ENCODE measurements at places on chromosomes 4 and X.

DNA sequence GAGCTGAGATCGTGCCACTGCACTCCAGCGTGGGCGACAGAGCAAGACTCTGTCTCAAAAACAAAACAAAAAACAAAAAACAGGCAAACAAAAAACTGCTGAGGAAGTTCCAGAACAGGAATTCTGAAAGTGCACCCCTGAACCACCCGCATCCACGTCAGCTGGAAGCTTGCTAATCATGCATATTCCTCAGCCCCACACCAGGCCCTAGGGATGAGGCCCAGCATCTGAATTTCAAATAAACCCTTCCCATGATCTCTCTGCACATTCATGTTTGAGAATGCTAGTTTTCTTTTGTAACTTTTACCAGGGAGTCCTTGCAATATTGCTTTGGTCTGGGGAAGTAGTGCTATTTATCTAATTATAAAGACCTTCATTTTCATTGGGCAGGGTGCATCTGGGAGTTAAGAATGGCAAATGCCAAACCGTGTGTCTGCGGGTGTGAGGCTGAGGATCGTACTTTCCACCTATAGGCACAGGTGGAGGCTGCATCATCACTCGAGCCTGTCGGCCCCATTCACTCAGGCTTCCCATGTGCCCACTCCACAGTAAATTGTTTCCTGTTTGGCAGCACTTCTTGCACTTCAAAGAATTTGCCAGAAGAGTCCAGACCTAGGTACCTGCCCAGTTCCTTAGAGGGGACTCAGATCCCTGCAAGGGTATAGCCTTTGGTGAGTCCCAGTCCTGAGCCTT is 23.6 kb downstream of the CCKAR start:
- no peak for DNase-seq

- DNase-seq = no peak
Observed at GRCh38 chr4:13527192-13527980, 16.9 kb downstream of the NKX3-2 start.

- DNase-seq = no peak
Observed at GRCh38 chr4:48375651-48376304, 34.4 kb downstream of the SLAIN2 start.

GRCh38 chr4:153560908-153561307 is 94.7 kb downstream of the TMEM131L start:
- no peak for DNase-seq

DNA sequence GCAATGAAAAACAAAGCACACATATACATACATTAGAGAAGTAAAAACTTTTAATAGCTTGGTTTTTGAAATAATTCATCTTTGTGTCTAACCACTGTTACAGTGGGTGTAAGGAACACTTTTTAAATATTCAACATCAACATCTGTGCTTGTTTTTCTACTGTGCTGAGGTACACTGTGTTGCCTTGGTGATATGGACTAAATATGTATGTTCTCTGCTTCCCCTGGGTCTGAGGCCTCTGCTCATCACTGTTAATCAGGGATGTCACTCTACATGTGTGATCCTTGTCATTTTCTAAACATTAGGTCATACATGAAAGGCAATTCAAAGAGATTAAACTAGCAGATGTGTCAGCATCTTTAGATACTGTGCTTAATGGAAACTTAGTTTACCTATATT is 10.9 kb downstream of the MCTS1 start:
- no peak for DNase-seq

DNA sequence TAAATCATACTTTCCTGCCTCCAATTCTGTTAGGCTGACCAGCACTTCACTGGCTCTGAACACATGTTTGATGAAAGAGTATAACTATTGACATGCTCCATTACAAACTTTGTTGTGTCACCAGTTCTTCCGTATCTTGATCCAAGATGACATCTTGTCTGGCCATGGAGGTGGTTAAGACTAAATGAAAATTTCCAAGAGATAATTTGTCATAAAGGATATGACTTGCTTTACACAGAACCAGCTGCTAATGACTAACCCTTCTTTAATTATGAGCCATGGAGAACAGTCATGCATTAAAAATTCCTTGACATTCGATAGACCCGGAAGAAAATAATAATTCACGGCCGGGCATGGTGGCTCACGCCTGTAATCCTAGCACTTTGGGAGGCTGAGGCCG is 17.7 kb upstream of the N4BP2 start:
- no peak for DNase-seq

GRCh38 chrX:140510306-140510676 is 5.4 kb upstream of the SOX3 start:
- DNase-seq = no peak

DNA sequence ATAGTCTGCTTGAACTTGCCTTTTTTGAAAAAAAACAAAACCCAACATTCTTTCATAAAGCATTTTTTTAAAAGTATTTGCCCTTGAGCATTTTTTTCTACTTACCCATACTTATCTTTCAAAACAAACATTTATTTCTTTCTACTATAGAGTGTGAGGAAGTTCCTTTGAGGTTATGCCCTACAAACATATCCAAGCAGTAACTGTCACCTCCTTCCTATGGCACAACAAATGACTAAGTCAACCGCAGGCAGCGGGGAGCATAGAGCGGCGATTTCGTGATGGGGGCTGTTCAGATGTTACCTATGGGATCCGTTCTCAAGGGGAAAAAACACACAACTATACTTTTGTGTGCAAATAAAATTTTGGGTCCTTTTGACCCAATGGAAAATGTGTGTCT is 19.4 kb downstream of the SPRY1 start:
- DNase-seq = no peak

DNA sequence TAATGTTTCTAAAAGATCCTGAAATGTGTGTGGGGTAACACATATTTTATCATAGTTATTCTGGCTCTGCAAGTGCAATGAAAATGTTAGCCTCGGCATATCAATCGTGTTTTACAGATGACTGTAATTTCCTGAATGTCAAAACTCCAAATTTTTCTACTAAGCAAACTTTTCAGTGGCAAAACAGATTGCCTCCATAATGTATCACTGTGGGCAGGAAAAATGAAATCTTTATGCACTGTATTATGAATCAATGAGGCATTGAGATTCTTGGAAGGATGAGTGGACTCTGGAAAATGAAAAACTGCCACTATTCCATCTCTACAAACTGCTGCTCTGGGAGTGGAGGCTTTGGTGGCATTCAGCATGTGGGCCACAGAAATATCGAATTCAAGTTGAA is 160.1 kb upstream of the MBNL3 start:
- DNase-seq = no peak

- DNase-seq = no peak
Observed at GRCh38 chr4:92634882-92635281, 331.1 kb downstream of the GRID2 start.

DNA sequence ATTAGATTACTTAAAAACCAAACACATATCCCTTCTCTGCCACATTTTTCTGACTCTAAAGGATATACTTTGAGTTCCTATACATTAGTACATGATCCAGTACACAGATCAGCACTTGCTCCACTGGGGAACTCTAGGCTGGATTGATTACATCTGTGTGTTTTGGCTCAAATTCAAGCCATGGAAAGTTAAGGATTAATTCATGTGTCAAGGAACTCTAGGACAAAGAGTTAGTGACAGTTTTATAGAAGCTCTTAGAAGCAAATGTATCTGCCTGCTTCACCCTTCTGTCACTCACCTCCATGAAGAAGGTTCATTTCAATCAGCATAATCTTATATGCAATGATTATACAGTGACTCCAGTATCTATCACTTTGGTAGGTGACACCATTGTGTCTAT is 43.2 kb downstream of the SCFD2 start:
- DNase-seq = no peak

- no peak for DNase-seq
Observed at GRCh38 chr4:174135530-174135929, 147.9 kb downstream of the FBXO8 start.

DNA sequence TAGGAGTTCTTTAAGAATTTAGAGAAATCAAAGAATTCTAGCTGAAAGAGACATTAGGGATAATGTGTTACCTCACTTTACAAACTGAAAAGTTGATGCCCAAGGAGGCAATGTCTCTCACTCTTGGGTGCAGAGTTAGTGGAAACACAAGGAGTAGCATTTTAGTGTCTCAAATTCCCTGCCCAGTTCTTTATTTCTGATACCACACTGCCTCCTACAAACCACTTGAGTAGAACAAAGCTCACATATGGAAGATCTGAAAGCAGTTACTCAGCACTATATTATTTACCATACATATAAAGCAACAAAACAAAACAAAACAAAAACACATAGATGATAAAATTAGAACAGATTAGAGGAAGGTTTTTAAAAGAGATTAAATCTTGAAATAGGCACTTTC is 124.2 kb downstream of the REELD1 start:
- DNase-seq = no peak

DNA sequence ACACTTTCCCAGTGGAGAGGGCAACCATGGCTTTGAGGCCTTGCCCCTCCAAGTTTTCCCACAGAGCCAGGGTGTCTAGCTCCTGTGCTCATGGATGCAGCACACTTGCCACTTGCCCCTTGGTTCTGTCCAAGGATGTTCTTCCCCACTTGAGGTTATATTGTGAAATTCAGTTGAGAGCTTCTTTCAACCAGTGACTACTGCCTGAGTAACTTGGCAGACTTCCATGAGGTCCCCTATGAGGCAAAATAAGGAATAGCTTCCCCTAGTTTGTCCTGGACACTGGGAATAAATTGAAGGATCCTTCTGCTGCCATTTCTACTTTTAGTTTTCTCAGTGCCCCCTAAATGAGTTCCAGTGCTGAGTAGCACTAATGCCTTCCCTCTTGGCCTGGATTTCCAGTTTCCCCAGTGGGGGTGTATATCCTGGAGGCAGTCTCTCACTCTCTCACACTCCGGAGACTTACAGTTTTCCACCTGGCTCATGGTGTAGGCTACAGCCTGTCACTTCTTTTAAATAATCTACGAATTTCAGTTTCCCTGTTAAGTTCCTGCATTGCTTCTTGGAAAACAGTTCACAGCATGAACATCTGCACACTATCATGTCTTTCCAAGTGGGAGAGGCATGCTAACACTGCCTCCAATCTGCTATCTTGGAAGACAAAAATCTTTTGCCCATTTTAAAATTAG is 36.4 kb upstream of the ADH4 start:
- DNase-seq = no peak

- no peak for DNase-seq
Observed at GRCh38 chrX:131264665-131265064, 24.4 kb downstream of the IGSF1 start.

GRCh38 chrX:100829730-100830129 is 9.5 kb downstream of the CSTF2 start:
- no peak for DNase-seq

GRCh38 chr4:170884969-170885570 is 795.3 kb upstream of the AADAT start:
- DNase-seq = no peak

GRCh38 chr4:183158062-183158461 is 59.0 kb downstream of the WWC2 start:
- DNase-seq = no peak

- DNase-seq = no peak
Observed at GRCh38 chr4:41640906-41641305, 102.9 kb downstream of the LIMCH1 start.

DNA sequence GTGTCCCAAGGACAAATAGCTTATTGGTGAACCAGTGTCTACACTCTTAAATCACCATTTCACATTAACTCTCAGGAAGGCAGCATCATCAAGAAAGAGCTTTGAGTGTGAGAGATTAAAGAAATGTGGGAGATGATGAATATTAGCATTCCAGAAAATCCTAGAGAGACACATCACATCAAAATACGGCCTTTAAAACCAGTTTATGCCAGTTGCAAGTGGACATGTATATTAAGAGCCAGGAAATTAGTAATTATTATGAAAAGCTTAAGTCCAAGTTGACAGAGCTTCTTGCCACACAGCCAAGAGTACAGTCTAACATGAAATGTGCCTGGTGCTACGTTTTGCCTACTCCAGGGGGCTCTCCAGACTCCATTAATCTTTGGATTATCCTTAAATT is 503.0 kb upstream of the BOD1L1 start:
- DNase-seq = no peak

- no peak for DNase-seq
Observed at GRCh38 chr4:118167306-118167705, 133.0 kb downstream of the NDST3 start.

DNA sequence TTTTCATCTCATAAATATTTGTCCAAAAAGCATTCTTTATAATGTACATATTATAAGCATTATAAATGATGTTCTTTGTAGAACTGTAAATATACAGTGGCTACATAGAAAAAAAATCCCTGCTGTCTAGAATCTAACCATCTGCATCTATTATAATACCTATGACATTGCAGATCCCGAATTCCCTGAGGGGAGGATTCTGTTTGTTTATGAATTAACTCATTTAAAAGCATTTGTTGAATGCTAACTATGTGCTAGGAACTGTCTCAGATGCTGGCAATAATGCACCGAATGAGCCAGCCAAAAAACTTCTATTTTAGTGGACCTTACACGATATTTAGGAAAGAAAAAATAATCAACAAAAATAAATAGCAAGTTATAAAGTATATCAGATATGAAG is 189.6 kb downstream of the PACRGL start:
- DNase-seq = no peak

DNA sequence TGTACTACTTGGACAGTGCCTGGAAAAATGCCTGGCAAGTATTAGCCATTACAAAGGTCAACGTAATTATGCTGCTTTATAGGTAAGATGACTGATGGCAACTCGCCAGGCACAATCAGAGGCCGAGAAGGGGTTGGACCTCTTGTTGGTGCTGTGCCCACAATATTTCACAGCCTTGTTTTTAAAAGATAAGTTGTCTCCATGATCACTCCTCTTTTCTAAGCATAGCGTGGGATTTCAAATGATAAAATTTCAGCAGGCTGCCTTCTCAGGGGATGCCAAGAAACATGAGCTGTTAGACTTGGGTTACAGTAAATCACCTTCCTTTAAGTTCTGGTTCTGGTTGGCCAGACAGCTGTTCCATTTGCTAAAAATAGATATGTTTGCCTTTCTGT is 26.9 kb downstream of the HOPX start:
- DNase-seq = no peak

DNA sequence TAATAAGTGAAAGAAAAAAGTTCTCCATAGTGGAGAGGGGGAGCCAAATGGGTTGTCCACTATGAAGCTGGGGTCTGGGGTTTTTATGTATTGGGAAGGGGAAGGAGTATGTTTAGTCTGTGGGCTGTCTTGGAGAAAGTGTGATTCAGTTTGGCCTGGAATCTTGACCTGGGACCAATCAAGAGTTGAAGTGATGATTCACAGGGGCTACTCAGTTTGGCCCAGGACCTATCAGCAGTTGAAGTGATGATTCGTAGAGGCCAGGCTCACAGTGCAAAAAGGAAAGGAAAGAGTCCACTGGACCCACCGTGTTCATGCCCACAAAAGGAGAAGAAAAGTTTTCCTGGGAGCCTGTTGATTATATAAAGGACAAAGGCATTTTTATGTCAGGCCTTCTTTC is 47.3 kb upstream of the RAB9B start:
- no peak for DNase-seq

DNA sequence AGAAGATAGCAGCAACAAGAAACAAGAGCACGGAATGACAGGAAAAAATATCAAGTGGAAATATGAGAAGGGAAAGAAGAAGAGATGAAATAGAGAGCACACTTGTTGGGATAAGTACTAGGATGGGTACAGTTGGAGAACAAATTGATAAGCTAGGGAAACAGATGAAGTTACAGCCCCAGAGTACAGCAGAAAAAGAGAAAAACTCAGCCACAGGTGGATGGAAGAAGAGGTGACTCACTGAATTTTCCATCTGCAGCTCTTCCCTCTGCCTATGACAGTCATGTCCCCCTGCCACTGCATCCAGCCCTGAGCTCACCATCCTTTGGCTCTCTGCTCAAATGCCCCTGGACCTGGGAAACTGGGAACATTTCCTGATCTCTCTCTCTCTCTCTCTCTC is 209.0 kb downstream of the BCOR start:
- DNase-seq = no peak

GRCh38 chrX:121050781-121051180 is 3.4 kb downstream of the GLUD2 start:
- DNase-seq = no peak
